Kidney epithelial cell (primary cell): ENCODE measurements at places on chromosomes 4 and X.

DNA sequence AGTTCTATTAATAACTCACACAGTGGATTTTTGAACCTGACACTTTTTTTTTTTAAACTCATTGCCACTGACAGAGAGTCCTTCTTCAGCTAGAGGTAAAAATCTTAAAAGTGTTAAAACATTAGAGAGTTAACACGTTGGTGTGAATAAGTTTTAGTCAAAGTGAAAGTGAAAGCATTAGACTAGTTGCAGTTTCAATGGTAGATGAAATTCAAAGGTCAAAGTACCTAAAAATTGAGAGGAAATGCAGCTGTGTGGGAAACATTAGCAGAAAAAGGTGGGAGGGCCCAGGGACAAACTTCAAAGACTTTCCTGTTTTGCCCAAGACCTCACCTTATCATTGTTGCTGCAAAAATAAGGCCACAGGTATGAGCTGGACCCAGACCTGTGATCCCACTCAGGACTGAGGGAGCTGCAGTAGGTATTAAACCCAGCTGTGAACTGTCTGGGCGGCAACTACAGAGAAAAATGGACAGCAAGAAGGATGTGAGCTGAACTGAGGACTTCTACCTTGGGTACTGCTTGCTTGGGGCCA lies 17.6 kb upstream of the GABRA4 start:
- DNase-seq: no peak

GRCh38 chr4:28942631-28943030 lies 1777.5 kb upstream of the PCDH7 start:
- no peak for DNase-seq

DNA sequence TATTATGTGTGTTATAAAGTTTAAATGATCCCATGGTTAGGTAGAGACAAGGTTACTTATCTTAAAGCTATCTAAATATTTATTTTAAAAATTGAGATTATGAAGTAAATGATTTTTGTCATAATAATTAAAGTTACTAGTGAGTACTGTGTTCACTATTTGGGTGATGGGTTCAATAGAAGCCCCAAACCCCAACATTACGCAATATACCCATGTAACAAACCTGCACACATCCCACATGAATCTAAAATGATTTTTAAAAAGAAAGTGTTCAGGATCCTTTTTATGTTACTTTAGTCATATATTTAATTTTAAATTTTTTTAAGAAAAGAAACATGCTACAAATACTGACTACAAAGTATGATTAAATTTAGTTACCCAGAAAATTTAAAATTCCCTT lies 193.9 kb downstream of the TLL1 start:
- no peak for DNase-seq

- DNase-seq: no peak
Observed at GRCh38 chrX:11407331-11408108, 114.3 kb downstream of the AMELX start.

DNA sequence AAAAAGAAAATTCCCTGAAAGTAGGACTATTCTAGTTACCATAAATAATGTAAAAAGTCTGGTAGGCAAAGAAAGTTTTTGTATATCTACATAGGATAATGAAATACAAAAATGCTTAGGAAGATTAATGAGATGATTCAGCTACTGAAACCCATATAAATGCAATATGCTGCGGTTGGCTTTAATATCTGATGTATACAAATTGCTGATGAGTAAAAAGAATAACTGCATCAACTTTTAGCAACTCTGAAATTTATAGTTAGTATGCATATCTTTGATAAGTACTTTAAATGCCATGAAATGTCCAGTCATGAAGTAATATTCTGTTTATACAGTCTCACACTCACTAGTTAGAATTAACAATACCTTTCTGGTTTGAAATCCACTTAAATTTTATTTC lies 404.8 kb downstream of the TLL1 start:
- no peak for DNase-seq

DNA sequence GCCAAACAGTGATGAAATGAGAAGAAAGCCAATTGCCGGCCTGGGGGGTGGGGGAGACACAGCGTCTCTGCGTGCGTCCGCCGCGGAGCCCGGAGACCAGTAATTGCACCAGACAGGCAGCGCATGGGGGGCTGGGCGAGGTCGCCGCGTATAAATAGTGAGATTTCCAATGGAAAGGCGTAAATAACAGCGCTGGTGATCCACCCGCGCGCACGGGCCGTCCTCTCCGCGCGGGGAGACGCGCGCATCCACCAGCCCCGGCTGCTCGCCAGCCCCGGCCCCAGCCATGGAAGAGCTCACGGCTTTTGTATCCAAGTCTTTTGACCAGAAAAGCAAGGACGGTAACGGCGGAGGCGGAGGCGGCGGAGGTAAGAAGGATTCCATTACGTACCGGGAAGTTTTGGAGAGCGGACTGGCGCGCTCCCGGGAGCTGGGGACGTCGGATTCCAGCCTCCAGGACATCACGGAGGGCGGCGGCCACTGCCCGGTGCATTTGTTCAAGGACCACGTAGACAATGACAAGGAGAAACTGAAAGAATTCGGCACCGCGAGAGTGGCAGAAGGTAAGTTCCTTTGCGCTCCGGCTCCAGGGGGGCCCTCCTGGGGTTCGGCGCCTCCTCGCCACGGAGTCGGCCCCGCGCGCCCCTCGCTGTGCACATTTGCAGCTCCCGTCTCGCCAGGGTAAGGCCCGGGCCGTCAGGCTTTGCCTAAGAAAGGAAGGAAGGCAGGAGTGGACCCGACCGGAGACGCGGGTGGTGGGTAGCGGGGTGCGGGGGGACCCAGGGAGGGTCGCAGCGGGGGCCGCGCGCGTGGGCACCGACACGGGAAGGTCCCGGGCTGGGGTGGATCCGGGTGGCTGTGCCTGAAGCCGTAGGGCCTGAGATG lies at the start of gene SHOX:
Gene SHOX (plus strand): TSS at position 180 of the 885 bp plus-strand sequence. CDS start 107 bp downstream, at position 287.
- no peak for DNase-seq
